ENCODE measurements at places on chromosomes 16 and 17.
A peak's percentile ranks its signal among the peaks of the same experiment; 100 is the strongest.

DNA sequence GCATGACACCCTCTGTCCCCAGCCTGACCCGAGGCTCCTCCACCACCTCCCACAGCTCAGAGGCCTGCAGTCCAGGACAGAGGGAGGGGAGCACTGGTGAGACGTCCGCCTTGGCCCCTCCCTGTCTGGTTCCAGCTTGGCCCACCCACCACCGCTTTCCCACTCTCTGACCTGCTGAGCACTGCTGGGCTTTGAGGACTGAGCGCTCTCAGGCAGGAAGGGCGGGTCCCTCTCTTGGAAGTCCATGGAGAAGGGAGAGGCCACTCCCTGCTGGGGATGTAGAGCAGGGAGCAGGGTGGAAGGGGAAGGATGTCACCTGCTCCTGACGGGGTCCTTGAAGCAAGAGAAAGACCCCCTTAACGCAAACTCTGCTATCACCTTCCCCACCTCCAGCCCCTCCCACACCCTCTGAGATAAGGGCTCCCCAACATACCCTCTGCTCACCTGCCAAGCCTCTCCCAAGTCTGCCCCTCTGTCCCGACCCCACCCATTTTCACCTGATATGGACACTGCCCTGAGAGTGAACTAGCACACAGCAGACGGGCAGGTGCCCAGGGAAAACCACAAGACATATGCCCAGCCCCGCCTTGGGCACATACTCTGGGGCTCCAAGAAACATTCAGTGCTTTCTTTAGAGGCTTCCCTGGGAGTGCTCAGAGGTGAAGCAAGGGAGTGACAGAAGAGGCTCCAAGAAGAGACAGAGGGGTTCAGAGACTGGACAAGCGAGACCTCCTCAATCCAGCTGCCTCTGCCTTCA lies 1.4 kb downstream of the OSBPL7 start:
- no peak for DNase-seq

DNA sequence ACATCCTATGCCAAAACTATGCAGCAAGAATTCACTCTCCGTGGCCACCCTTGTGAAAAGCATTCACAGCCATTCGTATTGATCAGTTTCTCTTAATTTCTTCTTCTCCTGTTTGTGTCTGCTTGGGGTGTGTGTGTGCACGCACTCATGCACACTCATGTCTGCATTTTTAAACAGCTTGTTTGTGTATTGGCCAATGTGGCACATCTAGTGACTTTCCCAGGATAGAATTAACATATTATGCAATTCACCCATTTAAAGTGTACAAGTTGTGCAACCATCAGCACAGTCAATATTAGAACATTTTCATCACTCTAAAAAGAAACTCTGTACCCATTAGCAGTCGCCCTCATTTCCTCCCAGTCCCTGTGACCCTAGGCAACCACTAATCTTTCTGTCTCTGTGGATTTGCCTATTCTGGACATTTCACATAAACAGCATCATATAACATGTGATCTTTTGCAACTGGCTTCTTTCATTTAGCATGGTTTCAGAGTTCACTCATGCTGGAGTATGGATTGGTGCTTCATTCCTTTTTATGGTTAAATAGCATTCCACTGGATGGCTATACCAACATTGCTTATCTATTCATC lies 20.1 kb downstream of the IRX3 start:
- DNase-seq: no peak

- DNase-seq: no peak
Observed at GRCh38 chr17:35668802-35669201, 62.6 kb upstream of the RASL10B start.

- DNase-seq: no peak
Observed at GRCh38 chr16:49621241-49622083, 234.4 kb downstream of the ZNF423 start.

- no peak for DNase-seq
Observed at GRCh38 chr17:6712058-6712853, 913 bp downstream of the SLC13A5 start.

DNA sequence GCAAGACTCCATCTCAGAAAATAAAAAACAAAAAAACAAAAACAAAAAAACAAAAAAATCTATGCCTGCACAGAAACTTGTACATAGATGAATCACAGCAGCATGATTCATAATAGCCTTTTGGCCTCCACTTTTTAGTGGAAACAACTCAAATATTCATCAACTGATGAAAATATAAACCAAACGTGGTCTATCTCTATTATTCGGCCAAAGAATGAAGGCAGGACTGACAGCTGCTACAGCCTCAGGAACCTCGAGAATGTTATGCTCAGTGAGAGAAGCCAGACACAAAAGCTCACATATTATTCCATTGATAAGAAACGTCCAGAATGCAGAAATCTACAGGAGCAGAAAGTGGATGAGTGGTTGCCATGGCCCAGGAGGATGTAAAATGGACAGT lies 19.8 kb downstream of the PPL start:
- peak; percentile 41 for DNase-seq

DNA sequence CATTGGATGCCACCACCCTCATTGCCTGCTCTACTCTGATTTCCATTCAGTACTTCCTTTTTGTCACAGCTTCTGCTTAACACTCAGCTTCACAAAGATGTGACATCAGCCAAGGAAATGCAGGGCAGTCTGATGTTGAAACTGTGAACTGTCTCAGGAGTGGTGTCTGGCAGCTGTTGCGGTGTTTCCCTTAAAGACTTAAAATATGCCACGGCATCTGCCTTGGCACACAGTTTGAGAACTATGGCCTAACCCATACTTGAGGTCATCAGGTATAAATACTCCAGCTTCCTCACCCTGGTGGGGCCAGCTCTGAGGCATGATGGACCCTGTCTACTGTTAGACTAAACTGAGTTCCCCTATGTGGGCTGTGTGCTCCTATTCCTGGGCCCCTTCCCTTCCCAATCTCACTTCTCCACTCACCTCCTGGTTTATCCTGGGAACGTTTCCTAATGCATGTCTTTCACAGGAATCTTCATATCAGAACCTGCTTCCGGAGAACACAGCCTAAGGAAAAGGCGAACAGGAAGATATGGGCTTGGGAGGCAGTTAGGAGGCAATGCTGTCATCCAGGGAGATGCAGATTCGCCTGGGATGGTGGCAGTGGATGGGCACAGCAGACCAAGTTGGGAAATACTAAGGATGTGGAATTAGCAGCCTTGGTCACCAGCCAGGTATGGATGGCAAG lies 96.5 kb downstream of the WSCD1 start:
- no peak for DNase-seq

DNA sequence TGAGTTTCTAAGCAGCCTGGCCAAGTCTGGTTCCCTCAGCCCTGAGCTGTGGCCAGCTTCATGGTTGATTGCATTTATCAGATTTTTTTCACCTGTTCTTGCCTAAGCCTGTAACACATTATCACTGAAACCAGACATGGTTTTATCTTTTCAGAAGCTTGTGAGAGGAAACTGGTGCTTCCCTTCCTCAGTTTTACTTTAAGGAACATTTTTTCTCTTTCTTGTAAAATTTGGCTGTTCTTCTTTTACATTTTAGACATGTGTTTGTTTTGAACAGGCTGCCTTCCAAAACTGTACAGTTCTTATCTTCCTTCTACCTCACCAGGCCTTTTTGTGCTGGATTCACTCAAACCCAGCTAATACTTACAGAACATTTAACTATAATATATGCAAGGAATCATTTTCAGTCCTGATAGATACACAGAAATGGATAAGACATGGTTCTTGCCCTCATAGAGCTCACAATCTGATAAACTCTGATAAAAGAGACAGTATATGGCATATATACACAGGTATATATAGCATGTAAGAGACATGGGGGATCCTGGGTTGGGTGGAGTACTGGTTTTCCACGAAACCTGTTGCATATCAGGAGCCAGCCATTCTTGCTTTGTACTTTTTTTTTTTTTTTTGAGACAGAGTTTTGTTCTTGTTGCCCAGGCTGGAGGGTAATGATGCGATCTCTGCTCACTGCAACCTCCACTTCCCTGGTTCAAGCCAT lies 44.5 kb downstream of the ZNRF1 start:
- no peak for DNase-seq

DNA sequence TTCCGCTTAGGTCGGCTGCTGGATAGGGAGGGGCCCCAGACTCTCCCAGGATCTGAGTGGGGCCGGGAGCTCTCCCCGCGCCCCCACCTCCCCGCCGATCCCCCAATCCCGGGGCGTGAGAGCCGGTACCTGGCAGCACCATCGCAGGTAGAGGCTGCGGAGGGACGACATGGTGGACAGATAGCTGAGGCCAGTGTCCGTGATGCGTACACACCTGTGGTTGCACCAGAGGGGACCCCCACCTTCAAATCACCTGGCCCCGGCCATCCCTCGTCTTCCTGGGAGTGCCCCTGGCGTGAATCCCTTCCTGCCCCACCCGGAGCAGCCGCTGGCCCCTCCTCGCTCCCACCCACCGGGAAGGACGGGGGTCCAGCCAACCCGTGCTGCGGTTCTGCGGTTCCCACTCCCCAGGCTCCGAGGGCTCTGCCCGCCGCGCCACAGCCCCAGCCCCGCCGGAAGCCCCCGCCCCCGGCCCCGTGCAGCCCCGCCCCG lies 4.7 kb upstream of the WDR24 start:
- no peak for DNase-seq
